ENCODE measurements at places on chromosomes 5 and 9.

- DNase-seq = no peak
Observed at GRCh38 chr5:60649288-60649917, 50.6 kb downstream of the DEPDC1B start.

GRCh38 chr5:989961-990530 is 18.6 kb upstream of the NKD2 start:
- DNase-seq = no peak

- DNase-seq = no peak
Observed at GRCh38 chr9:117992006-117992405, 287.8 kb downstream of the TLR4 start.

- DNase-seq = no peak
Observed at GRCh38 chr9:35518981-35519679, 29.2 kb downstream of the RUSC2 start.

DNA sequence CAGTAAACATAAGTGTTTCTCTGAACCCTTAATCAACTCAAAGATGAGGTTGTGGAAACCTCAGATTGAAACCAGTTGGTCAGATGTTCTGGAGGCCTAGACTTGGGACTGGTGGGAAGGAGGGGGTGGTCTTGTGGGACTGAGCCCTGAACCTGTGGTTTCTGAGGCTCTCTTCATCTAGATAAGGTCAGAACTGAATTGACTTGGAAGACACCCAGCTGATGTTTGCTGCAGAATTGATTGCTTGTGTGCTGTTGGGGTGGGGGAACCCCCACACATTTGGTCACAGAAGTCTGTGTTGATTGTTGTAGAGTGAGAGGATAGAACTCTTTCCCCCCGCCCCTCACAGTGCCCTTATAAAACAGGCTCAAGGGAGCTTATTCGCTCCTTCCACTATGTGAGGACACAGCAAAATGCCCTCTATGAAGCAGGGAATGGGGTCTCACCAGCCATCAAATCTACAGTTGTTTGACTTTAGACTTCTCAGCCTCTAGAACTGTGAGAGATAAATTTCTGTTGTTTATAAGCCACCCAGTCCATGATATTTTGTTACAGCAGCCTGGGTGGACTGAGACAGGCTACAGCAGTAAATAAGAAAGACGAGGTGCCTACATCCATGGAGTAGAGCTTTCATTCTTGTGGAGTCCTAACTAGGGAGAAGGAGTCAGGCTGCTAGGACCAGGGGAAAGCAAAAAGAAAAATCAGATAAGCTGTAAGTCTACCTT is 25.7 kb upstream of the UGCG start:
- peak; percentile 39 for DNase-seq

- no peak for DNase-seq
Observed at GRCh38 chr5:90921418-90921973, 362.9 kb downstream of the ADGRV1 start.

All from stimulated activated naive CD8-positive, alpha-beta T cell treated with anti-CD3 and anti-CD28 coated beads, Interleukin-15, Interleukin-2, amounts not matched to agents 100 U/mL and 50 U/mL, for 24 hours (primary cell).